ENCODE measurements at places on chromosomes 1 and 21.
A peak's percentile ranks its signal among the peaks of the same experiment; 100 is the strongest.

- DNase-seq = peak; percentile 21
Measured at GRCh38 chr1:53766831-53767405, 28.0 kb upstream of the GLIS1 start.

DNA sequence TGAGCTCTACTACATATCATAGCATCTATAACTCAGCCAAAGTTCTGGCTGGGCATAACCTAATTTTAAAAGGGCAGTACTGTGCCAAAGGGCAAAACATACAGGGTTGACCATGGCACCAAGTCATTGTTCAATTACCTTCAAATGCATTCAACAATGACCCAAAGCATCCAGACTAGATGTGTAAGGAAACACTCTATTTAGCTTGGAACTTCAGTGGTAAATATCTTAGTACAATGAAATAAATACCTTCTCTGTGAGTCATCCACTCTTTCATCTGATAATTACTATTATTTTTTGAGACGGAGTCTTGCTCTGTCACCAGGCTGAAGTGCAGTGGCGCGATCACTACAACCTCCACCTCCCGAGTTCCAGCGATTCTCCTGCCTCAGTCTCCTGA, 70.0 kb downstream of the NVL start:
- DNase-seq = no peak

- no peak for DNase-seq
Measured at GRCh38 chr1:212703991-212704564, 4.4 kb upstream of the BATF3 start.

DNA sequence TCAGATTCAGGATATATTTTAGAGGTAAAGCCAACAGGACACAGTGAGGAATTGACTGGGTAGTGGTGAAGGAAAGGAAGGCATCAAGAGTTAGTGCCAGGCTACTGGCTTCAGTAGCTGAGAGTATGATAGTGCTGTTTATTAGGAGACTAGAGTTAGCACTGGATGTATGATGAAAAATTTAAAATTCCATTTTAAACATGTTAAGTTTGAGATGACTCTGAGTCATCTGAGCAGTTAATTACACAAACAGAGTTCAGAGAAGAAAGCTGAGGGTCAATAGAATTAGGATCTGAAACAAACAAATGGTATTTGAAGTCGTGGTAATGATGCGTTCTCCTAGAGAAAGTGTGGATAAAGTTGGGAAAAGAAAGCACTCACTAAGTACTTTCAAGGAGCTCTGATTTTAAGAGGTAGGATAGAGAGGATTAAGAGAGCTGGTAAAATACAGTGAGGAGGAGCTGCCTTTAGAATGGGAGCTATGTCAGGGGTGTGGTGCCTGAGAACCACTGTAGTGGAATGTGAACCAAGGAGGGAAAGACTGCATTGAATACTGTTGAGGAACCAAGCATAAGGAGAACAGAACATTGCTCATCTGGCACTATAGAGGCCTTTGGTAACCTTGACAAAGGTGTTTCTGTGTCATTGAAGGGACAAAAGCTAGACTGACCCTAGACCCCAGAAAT, 21.7 kb upstream of the SHCBP1L start:
- no peak for DNase-seq

GRCh38 chr1:185441605-185442004, 124.6 kb upstream of the IVNS1ABP start:
- peak; percentile 74 for DNase-seq

- no peak for DNase-seq
Measured at GRCh38 chr21:37994211-37994610, 78.0 kb upstream of the KCNJ6 start.

GRCh38 chr1:12159816-12160215, 7.0 kb upstream of the TNFRSF1B start:
- no peak for DNase-seq

GRCh38 chr21:14878971-14879370, 185.8 kb downstream of the NRIP1 start:
- no peak for DNase-seq

DNA sequence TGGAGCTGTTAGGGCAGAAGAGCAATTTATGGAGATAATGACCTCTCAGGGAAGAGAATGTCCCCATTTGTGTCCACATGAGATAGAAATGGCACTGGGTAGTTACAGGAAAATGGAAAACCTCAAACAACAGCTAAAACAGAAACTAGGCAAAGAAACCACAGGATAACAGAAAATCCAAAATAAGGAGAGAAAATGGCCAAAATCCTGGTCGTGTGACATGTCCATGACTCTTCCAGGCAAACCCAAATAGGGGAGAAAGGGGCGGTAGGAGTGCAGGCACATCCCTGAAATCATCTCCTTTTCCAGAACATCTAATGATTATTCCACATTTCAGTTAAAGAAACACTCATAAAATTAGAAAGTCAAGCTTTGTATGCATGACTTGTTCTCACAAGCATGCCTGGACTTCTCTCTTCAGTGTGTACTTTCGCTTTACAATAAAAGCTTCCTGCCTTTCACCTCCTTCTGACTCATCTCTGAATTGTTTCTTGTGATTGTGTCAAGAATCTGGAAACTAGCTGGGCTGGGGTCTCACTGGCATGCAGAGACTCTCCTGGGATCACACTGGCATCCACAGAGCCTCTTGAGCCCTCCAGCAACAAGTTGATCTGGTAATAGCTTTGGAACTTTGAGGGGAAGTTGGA, 171.4 kb upstream of the ZP4 start:
- DNase-seq = peak; percentile 78

- no peak for DNase-seq
Measured at GRCh38 chr1:236289492-236290131, 7.9 kb upstream of the ERO1B start.

- peak; percentile 79 for DNase-seq
Measured at GRCh38 chr1:215543191-215543606, 23.9 kb upstream of the KCTD3 start.

- no peak for DNase-seq
Measured at GRCh38 chr1:32255072-32256071, 4.3 kb downstream of the LCK start.
